ENCODE measurements at places on chromosomes 13 and 19.

GRCh38 chr13:112561478-112561877 lies 26.5 kb downstream of the TUBGCP3 start:
- DNase-seq = no peak

- DNase-seq = no peak
Measured at GRCh38 chr13:70523622-70524021, 415.4 kb upstream of the KLHL1 start.

- DNase-seq = peak; percentile 82
Measured at GRCh38 chr19:57708641-57709361, at the start of gene ZNF154. Gene ZNF154, minus strand, starts transcription at chr19:57709204. Its CDS starts 233 bp downstream, at chr19:57708971.

- DNase-seq = no peak
Measured at GRCh38 chr13:110772091-110772984, 58.8 kb downstream of the ING1 start.

DNA sequence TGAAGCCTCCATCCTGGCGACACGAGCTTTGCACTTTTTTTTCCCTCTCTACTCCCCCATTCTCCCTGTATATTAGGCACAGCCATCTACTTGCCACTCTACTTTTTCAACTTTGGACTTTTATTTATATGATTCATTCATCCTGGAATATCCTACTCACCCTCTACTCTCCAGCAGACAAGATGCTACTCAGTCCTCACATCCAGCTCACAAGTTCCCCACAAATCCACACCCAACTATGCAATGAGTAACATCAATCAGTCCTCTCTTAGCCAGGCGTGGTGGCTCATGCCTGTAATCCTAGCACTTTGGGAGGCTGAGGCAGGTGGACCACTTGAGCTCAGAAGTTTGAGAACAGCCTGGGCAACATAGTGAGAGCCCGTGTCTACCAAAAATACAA lies 23.9 kb upstream of the URAD start:
- DNase-seq = no peak

GRCh38 chr13:91369441-91369831 lies 21.9 kb downstream of the MIR17HG start:
- DNase-seq = no peak

- DNase-seq = no peak
Measured at GRCh38 chr13:51639171-51639570, 54.9 kb downstream of the WDFY2 start.

GRCh38 chr13:79382545-79383275 lies 23.3 kb downstream of the RBM26 start:
- DNase-seq = no peak

GRCh38 chr13:109989155-109989554 lies 202.8 kb upstream of the IRS2 start:
- DNase-seq = peak; percentile 60

- no peak for DNase-seq
Measured at GRCh38 chr19:45130888-45131615, 29.7 kb downstream of the NKPD1 start.

DNA sequence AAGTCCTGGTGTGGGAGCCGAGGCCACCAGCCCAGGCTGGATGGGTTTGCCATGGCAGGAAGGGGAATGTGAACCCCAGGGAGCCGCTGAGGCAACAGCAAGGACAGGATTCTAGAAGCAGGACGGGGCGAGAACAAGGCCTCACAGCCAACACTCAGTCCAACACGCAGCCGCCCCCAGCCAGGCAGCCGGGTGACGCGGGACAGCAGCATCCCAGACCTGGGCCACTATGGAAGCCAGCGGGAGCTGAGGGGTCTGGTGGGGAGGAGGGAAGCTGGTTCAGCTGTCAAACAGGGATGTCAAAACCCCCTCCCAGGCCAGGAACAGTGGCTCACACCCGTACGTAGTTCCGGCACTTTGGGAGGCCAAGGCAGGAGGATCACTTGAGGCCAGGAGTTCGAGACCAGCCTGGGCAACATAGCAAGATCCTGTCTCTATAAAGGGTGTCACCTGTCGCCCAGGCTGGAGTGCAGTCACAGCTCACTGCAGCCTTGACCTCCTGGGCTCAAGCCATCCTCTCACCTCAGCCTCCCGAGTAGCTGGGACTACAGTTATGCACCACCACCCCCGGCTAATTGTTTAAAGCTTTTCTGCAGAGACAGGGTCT lies 6.8 kb downstream of the MEX3D start:
- no peak for DNase-seq

- DNase-seq = no peak
Measured at GRCh38 chr13:39941911-39942551, 286.6 kb downstream of the COG6 start.

DNA sequence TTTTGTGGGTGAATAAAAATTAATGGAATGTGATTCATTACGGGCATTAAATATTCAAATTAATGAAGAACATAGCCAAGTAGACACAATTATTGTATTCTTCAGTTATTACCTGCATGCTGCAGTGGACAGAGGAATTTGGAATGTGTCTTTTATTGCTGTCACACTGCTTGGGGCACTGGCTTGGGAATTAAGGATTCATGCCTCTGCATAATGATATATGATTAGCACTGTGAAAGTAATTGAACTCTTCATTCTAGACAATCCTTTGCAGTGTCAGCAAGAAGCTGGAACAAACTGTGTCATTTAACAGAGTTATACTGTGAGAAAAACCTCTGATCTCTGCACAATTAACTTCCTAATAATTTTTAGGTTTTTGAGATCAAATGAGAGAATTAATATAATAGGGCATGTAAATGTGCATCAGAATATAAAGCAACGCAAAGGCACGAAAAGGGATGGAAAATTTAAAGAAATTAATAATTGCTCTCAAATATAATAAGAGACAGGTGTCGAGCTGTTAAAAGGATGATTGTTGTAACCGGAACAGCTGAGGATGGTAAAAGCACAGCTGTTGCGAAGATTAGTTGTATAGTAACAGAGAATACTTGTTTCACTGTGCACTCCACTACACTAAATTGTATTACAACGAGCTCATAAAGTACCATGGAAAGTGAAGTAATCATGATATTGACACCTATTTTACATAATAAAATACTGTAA lies 235.1 kb upstream of the MIR17HG start:
- no peak for DNase-seq

DNA sequence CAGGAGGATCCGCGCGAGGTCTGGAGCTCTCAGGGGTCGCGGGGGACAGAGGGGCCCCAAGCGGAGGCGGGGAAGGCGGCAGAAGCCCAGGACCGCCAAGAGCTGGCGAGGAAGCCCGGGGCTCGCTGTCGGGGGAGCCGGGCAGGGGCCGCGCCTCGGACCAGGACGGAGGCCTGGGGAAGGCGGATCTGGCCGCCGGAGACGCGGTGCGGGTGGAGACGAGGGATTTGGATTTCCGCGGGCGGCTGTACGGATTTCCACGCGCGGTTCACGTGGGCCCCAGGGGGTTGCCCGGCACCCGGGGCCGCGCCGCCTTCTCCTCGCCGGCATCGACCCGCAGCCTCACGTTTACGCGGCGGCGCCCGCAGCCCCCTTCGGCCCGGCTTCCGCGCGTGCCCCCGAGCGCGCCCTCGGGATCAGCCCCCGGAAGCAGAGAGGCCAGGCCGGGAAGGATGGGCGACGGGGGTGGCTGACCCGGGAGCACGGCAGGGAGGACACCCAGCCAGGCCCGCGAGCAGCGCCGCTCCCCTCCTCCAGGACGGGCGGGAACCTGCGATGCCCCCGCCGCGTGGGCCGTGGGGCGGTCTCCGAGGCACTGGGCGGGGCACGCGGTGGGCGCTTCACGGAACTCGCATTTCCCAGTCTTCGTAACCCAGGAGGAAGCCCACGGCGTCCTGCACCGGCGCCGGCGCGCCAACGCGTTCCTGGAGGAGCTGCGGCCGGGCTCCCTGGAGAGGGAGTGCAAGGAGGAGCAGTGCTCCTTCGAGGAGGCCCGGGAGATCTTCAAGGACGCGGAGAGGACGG lies 4.7 kb downstream of the F7 start:
- no peak for DNase-seq

- DNase-seq = peak; percentile 95
Measured at GRCh38 chr19:4575267-4576015, 16.0 kb upstream of the SEMA6B start.

GRCh38 chr13:97074618-97075017 lies 80.3 kb upstream of the OXGR1 start:
- no peak for DNase-seq

DNA sequence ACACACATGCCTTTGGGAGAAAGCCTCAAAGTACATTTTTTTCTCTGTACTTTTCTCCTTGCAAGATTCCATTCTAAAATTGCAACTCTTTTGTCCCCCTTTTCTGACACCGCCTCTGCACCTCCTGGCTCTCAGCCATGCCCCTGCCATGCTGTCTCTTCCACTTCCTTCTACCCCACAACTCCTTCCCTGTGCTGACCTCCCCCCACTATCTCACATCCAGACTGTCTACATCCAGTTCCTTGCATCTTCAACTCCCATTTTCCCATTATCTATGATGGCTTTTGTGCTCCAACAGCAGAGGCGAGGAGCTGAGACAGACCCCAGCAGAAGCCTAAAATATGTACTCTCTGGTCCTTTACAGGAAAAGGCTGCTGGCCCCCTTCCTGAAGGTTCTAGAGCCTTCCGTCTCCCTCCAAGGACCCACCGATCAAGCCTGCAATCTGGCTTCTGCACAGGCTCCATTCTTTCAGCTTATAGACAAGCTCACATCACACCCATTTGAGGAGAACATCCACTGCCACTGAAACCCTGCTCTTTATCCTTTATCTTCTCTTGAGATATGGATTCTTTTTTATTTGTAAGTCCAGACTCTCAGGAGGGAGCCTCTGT lies 50.2 kb downstream of the RFX2 start:
- DNase-seq = no peak

- DNase-seq = peak; percentile 81
Measured at GRCh38 chr13:35764326-35765015, 288.0 kb upstream of the MAB21L1 start.
